T-cell (primary cell): ENCODE measurements at places on chromosomes 6 and 20.

DNA sequence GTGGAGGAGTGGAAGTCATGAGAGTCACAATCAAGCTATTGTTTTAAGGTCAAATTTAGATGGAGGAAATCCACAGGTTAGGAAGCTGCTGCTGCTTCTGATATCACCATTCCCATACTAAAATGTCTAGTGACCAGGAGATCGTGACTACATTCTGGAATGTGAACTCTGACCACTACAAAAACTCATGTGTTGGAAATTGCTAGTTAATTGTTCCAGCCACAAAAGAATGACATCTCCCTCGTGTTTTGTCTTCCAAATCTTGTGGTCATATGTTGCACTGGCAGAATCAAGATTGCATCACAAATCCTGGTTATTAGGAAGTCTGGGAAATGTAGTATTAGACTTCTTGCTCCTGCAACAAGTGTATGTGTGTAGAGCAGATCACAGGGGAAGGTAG lies 441.9 kb downstream of the CD109 start:
- no peak for DNase-seq

DNA sequence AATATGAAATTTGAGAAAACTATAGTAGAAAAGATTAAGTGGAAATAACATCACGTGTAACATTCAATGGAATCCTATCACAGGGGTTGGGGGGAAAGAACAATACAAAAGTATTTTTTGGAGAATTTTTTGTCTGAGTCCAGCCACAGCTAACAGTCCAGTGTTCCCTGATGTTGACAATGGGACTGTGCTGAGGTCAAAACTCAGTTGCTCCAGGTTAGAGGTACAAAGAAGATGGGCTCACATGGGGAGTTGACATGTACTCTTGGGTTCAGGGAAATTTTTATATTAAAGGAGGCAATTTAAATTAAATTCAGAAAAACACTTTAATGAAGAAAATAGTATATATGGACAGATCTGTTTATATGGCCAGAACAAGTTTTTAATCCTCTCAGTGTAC lies 995 bp downstream of the MYCT1 start:
- DNase-seq, result no peak

DNA sequence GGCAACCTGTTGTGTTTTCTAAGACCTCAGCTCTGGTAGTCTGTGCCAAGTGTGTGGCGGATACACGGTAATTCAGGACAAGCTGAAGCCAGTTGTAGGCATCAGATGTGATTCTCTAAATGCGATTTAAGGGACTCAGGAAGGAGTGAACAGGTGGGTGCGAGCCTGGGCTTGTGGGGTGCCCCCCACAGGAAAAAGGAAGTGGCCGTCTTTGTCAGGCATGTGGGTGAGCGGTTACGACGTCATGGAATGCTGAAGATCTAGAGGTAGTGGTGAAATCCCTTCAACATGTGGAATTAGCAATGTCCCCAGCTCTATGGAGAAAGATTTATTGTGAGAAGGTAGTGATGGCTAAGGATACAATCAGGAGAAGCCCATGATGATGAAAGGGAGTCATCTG lies 95.1 kb upstream of the EXOC2 start:
- DNase-seq, result no peak

DNA sequence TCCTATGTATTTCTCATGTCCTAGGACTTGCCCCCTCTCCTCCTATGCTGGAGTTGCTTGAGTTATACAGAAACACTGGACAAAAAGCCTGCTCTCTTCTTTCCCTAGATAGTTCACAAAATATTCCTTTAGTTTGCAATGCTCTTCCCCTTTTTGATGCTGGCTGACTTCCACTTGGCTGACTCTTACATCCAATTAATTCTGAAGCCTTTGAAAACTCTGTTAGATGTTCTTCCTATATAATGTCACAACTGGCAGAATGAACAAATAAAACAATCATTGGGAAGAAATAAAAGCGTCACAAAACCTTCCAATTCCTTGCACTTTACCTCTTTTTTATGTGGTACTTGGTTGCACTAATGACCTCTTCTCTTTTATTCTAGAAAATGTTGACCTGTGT lies 253.8 kb upstream of the CITED2 start:
- DNase-seq, result no peak

DNA sequence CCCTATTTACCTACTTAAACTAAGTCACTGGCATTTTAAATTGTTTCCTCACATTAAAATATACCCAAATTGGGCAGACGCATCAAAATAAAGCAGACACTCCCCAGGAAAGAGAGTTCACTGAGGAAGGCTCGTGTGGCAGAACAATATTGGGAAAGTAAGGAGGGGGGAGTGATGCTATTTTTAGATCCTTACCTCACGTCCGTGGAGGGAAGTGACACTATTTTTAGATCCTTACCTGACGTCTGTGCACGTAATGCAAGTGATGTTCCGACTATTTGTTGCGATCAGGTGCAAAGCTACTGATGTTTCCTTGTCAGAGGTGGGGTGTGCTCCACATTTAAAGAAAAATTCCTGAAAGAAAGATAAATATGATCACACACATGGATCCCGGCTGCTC lies 699.2 kb upstream of the AGPAT4 start:
- DNase-seq, result no peak

DNA sequence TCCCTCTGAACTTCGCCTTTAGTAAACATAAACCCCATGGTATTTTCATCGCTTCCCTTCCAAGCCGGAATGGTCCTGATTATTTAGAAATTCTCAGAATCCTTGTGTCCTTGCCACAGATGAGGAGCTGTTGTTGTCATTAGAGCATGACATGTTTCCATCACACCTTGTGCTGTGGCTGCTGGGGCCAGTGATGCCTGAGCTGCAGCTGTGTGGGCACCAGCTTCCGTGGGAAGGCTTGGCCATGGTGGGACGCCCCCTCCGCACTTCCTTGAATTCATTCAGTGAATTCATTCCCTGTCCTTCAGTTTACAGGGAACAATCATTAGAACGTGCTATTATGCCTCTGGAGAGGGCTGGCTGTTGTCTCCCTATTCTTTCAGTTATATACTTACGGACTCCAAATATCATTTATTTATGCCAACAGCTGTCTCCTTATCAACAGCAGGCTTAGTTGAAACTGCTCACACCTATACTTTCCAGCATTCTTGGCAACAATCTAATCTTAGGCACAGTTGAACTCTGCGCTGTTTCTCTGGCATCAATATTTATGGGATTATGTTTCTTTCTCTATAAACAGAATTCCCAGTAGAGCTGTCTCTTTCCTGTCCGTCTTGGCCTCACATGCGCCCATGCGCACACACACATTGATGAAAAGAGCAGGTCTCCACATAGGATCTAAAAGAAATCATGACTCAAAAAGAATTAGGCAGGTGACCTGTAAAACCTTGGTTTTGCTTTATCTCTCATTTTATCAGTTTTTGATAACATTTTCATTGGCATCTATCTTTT lies 9.0 kb downstream of the ADGRF1 start:
- DNase-seq, result no peak

GRCh38 chr6:130783416-130784107 lies 43.6 kb upstream of the SMLR1 start:
- no peak for DNase-seq

DNA sequence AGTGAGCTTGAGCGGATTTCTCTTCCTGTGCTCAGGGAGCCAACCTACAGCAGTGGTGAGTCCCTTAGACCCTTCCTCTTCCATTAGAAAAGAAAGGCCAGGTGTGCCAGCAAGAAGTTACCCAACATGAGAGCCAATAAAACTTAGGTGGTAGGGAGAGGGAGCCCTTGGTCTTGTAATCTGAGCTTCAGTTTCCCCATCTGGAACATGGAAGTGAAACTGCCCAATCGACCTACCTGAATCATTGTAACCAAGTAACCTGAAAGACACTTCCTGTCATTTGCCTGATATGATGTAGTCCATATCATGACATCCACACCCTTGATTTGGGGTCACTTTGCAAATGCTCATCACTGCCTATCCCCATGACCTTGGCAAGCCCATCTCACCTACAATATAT lies 66.4 kb downstream of the MDGA1 start:
- DNase-seq, result no peak

- DNase-seq, result no peak
These were observed 131.1 kb downstream of the KIF13A start for GRCh38 chr6:17856306-17856705.

DNA sequence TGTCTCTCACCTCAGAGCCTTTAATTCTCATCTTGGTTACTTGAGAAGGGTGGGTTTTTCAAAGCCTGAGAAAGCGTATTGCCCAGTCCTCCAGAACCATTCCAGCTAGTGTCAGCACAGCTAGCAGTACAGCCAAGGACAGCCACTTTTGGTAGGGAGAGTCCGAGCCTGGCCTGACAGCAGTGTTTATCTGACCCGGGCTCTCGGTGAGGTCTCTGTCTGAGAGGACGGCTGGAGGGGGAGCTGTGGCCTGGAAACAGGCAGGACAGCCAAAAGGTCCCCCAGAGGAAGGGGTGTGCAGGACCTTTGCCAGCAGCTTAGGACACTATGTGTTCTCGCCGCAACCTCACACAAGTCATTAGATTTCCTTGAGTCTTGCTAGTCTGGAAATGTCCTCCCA lies 38.8 kb downstream of the LYRM2 start:
- DNase-seq, result no peak

- DNase-seq, result no peak
These were observed 564.4 kb downstream of the HAO1 start for GRCh38 chr20:7375905-7376304.

- DNase-seq, result no peak
These were observed 292.6 kb upstream of the MARCKS start for GRCh38 chr6:113564371-113565171.

GRCh38 chr6:169101981-169102380 lies 151.7 kb downstream of the THBS2 start:
- no peak for DNase-seq

GRCh38 chr20:4074877-4075455 lies 59.6 kb upstream of the RNF24 start:
- no peak for DNase-seq

GRCh38 chr6:9200712-9201111 lies 765.4 kb upstream of the SLC35B3 start:
- DNase-seq, result no peak

- no peak for DNase-seq
These were observed 1053.4 kb upstream of the CITED2 start for GRCh38 chr6:140427842-140428241.

GRCh38 chr6:7391151-7391550 lies 1.5 kb downstream of the RIOK1 start:
- DNase-seq, result no peak

DNA sequence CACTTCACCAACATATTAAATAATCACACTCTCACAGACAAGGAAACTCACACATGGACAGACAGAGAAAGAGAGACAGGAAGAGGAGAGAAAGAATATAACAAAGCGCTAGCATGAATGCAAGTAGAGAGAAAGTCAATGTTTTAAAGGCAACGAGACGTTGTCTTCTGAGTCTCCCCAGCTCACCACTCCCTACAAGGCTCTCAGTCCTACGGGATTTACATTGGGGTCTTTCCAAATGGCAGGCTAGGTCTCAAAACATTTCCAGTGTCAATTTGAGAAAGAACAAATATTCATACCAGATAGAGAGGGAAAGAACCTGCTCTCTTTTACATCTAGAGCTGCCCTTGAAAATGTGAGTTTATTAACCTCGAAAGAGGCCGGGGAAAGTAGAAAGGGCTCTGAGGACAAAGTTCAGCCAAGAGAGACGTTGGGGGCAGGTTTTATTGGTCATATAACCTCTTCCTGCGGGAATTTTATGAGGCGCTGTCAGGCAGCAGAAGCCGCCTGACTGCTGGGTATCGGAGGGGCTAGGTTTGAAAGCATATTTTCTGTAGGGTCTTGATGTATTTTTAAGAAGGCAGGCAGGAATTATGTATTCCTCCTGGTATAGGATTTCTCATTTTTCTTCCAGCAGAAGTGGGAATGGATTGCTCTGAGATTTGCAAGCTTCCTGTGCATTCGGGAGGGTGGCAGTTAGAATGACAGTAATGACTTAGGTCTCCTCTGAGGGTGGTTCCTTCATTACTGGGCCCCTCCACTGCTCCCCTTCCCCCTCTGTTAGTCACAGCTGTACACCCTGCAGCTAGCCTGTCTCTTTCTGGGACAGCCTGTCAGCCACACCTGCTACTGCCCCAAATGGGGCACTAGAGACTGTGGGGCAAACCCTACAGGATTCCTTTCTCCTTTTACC lies 34.4 kb upstream of the KIF16B start:
- DNase-seq, result no peak

DNA sequence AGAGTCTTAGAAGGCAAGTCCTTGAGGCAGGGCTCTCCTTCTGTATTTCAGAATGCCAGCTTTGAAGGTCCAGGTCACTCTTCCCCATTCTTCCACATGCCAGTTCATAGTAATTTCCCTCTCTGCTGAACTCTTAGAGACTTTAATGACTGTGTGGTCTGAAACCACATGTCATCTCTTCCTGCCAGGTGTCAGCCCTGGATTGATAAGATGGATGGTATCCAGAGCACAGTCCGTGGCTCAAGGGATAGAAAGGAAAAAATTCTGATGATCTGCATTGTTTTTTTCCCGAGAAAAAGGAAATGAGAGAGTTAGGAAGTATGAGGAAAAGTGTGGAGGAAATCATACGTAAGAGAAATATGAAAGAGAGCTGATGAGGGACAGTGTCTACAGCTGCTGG lies 250.9 kb downstream of the TPBG start:
- no peak for DNase-seq

DNA sequence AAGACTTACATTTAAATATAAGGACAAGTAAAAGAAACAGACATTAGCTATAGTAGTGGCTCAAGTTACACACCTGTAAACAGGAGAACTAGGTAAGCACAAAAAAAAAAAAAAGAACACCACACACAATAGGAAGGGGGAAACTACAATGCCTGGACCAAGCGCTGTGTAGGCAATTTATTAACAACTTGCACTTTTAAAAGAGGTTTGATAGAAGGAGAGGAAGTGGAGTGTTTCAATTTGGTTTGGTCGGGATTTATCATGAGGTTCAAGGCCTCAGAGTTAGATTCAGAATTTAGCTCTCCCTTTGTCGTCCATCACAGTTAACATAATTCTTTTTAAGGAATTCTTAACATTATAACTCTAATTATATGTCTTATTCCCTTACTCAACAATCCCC lies 1.1 kb upstream of the USP49 start:
- DNase-seq, result no peak

DNA sequence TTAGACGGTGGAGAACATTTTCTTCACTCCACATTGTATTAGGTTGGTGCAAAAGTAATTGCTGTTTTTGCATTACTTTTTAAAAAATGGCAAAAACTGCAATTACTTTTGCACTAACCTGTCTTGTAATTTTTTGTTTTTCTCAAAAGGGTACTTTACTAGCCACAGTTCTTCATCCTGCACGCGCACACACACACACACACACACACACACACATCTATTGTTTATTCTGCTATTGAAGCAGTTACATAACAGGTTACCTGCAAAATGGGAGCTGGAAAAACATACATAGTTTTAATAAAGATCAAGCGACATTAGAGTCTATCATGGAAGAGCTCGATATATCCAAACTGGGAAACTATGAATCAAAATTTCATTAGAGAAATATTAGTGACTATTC lies 235.2 kb downstream of the SIM1 start:
- DNase-seq, result no peak

- DNase-seq, result no peak
These were observed 84.2 kb upstream of the SLC22A23 start for GRCh38 chr6:3541006-3541585.

- no peak for DNase-seq
These were observed 78.6 kb downstream of the GCLC start for GRCh38 chr6:53466257-53466656.
